Activated T-cell treated with anti-CD3 and anti-CD28 coated beads, Interleukin-2, amount 50 U/mL, for 48 hours (primary cell): ENCODE measurements at places on chromosomes 16 and 17.
A peak's percentile ranks its signal among the peaks of the same experiment; 100 is the strongest.

GRCh38 chr17:36755586-36755985 is 154.2 kb downstream of the MRM1 start:
- peak; percentile 58 for DNase-seq

- DNase-seq = no peak
These were observed 17.7 kb downstream of the SGCA start for GRCh38 chr17:50183421-50183994.

GRCh38 chr17:42283241-42284023 is 4.9 kb upstream of the STAT5A start:
- DNase-seq = peak; percentile 18

GRCh38 chr16:29804455-29805231 is 1.7 kb upstream of the MAZ start:
- no peak for DNase-seq

- no peak for DNase-seq
These were observed 8.2 kb downstream of the RNF166 start for GRCh38 chr16:88697831-88698615.

DNA sequence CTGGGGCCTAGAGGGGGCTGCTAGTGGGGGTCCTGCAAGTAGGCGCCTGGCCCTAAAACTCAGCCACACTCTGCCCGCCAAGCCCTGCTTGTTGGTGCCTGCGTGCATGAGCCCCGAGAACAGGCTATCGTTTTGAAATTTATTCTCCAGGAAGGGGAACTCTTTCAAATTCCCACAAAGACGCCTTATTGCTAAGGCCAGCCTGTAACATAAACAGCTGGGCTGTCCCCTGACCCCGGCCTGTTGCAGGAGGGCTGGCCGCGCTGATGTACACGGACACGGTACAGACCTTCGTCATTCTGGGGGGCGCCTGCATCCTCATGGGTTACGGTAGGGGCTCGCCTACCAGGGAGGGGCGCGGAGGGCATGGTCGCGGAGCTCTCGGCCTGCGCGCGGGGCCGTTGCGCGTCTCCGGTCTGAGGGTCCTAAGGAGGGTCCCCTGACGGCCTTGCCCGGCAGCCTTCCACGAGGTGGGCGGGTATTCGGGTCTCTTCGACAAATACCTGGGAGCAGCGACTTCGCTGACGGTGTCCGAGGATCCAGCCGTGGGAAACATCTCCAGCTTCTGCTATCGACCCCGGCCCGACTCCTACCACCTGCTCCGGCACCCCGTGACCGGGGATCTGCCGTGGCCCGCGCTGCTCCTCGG is 4.3 kb downstream of the SLC5A2 start:
- DNase-seq = no peak

DNA sequence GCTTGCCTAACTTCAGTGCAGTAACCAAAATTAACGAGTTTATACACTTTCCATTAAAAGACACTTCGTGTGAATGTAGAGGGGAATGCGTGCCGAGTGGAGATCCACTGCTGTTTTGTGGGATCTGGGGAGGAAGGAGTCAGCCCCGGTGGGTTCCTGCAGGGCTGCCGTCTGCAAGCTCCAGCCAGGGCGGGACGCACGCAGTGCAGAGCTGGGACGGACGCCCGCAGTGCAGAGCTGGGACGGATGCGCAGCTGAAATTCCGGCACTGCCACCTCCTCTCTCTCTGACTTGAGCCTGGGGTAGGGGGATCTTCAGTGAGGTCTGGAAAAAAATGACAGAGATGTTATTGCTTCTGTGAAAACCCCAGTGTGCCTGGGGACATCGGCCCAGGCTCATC is 16.5 kb upstream of the ZC3H18 start:
- no peak for DNase-seq

DNA sequence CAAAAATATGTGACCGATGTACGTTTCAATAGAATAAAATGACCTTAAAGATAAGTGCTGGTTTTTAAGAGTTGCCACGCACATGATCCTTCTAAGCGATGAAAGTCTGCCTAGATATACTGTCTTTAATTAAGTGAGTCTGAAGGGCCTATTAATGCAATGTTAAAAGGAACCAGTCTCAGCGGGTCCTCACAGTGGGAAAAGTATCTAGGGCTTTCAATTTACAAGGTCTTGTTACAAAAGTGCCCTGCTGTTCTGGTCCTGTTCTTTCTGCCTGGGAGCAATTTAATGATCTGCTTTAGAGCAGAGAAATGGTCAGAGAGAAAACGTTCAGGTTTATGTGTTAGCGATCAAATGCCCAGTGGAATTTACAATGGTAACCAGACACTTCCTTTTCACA is 864.0 kb downstream of the KCNJ2 start:
- DNase-seq = no peak

DNA sequence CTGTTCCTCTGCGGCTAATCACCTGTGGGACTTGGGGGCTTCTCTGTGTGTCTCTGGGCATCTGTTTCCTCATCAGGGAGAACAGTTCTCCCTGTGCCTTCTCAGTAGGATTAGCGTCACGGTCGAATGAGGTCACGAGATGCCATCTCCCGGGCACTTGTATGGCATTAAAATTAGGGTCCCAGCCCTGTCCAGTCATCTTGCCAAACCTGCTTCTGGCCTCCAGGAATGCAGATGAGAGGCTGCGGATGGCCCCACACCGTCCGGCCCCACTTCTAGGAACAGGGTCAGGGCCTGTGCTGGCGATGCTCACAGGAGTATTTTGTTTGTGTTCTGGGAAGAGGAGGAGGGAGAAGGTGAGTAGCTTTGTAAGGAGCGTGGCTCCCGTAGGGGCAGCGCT is 58.5 kb downstream of the OR1D5 start:
- no peak for DNase-seq

- peak; percentile 64 for DNase-seq
These were observed 605 bp downstream of the MRTFB start for GRCh38 chr16:14071576-14072271.

- DNase-seq = no peak
These were observed 451.3 kb upstream of the ZFHX3 start for GRCh38 chr16:73499276-73499675.

- DNase-seq = peak; percentile 74
These were observed at the start of gene SPN for GRCh38 chr16:29663016-29663806. Gene SPN (plus strand): TSS chr16:29663247. CDS start chr16:29663729, 482 bp downstream.
